ENCODE measurements at places on chromosomes 7 and 10. TPM values are rescaled to one million over a fixed set of nuclear protein-coding genes. Genes with fewer than 3 reads are reported as not detected.

Gene WDFY4
- total RNA-seq, result 8.6 TPM

Gene NODAL
- total RNA-seq, result not detected

Gene DNAJC12
- 5.1 TPM for total RNA-seq

DNA sequence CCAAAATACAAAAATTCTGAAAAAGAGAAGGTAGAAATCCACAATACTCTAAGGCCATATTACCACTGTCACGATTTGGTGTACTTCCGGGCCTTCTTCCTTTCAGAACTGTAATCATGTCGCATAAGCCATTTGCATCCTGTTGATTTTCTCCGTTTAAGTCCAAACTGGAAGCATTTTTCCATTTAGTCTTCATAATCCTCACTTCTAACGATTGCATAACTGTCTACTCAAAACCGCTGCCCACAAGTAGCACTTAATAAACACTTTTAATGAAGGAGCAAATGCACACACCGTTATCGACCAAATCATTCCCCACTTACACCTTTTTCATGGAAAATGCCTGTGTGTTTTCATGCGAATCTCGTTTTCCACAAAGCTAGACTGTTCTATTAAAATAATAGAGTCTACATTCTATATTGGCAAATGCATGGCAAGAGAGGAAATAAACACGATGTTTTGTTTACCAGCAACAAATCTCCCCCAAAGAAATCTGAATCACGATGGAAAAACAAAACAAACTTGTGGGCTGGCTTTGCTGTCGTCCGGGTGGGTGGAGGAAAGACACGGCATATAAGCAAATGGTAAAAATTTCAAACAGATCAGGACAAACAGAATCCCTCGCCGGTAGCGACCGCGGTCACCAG, 1.0 kb downstream of the ATE1 start:
- DNase-seq, result no peak

GRCh38 chr10:13066527-13066926, 33.4 kb upstream of the OPTN start:
- DNase-seq, result no peak

- no peak for DNase-seq
Measured at GRCh38 chr7:117731455-117731854, 141.8 kb downstream of the CTTNBP2 start.

DNA sequence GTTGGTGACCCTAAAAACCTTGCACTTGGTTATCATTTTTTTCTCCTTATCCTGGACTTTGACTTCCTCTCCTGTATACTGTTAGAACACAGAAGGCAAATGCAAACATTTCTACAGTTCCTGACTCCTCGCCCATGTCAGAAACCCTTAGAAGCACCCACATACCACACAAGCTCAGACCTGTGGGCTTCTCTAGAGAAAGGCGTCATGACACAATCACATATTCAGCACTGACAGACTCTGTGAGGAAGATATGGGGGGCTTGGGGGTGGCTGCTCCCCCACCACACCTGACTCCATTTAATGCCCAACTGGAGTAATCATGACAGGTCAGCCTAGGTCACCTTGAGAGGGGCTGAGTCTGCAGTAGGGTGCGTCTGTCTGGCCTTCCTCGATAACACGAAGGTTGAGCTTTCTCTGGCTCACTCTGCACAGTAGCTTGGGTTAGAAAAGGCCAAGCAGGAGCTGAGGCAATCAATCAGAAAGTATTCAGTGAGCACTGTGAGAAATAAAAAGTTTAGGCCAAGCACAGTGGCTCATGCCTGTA, 50.9 kb downstream of the CCDC3 start:
- DNase-seq, result no peak

DNA sequence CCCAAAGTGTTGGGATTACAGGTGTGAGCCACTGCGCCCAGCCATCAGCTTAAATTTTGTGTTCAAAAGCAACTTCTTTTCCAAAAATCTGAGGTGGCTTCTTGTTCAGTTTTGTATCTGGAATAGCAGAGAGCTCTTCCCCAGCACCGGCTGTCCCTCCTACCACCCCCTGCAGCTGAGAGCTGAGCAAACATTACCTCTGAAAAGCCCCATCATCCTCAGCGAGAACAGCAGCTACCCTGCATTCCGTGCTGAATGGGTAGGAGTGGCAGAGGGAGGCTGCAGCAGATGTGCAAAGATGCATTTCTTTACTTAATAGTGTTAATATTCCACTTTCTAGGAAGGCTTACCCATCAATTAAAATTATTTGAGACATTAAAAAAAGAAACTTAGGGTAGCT, 31.8 kb downstream of the CCM2 start:
- DNase-seq, result no peak

DNA sequence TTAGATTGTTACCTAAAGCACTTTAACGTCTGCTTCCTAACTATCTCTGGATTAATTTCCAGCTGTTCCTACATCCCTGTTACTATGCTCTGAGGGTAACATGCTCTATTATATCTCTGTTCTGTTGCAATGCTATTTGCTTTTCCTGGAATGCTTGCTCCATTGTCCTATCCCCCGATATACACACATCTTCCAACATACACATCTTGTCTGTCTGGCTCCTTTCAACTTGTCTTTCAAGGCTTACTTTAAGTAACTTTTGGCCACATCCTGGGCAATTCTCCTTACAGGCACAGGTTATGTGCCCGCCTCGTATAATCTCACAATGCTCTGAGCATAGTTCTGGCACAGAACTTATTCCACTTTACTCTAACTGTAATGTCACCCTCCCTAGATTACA, 96.2 kb downstream of the CDK6 start:
- no peak for DNase-seq

- DNase-seq, result no peak
Measured at GRCh38 chr10:124696446-124697392, 47.5 kb downstream of the FAM53B start.

DNA sequence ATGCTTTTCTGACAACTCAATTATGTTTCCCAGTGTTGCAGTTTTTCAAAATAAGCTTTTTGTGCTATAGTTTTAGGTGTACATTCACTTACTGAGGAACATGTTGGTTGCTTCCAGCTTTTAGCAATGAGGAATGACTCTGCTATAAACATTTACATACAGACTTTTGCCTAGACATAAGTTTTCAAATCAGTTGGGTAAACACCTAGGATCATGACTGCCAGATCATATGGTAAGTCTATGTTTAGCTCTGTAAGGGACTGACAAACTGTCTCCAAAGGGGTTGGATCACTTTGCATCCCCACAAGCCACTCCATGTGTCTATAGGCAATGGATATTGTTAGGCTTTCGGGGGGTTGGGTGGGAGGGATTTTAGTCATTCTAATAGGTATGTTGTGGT, 10.8 kb upstream of the GRID2IP start:
- DNase-seq, result no peak

GRCh38 chr7:24503506-24503905, 69.7 kb upstream of the PALS2 start:
- DNase-seq, result no peak

- no peak for DNase-seq
Measured at GRCh38 chr7:155994279-155994811, 182.1 kb upstream of the SHH start.

- no peak for DNase-seq
Measured at GRCh38 chr7:55515569-55516279, 56.6 kb downstream of the VOPP1 start.

DNA sequence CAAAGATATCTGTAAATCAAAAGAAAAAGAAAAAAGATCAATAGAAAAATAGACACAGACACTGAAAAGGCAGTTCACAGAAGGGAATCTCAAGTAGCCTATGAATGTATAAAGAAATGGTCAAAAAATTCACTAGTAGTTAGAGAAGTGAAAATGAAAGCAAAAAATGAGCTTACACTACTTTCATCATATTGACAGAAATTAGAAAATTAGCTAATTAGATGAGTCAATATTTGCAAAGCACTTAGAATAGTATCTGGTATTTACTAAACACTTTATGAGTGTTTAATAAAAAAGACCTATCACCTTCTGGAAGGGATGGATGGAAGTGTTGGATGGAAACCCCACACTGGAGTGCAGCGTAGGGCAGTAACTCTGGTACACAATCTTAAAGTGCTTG, 1.7 kb upstream of the CFAP58 start:
- no peak for DNase-seq

DNA sequence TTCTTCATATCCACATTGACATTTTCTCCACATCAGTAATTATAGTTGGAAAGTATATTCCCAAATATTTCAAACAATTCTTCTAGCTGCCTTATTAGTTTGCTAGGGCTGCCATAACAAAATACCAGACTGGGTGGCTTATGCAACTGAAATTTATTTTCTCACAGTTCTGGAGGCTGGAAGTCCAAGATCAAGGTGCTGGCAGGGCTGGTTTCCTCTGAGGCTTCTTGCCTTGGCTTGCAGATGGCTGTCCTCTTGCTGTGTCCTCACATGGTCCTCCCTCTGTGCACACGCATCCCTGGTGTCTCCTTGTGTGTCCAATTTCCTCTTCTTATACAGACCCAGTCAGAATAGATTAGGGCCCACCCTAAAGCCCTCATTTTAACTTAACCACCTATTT, 34.5 kb downstream of the DOCK4 start:
- DNase-seq, result no peak

DNA sequence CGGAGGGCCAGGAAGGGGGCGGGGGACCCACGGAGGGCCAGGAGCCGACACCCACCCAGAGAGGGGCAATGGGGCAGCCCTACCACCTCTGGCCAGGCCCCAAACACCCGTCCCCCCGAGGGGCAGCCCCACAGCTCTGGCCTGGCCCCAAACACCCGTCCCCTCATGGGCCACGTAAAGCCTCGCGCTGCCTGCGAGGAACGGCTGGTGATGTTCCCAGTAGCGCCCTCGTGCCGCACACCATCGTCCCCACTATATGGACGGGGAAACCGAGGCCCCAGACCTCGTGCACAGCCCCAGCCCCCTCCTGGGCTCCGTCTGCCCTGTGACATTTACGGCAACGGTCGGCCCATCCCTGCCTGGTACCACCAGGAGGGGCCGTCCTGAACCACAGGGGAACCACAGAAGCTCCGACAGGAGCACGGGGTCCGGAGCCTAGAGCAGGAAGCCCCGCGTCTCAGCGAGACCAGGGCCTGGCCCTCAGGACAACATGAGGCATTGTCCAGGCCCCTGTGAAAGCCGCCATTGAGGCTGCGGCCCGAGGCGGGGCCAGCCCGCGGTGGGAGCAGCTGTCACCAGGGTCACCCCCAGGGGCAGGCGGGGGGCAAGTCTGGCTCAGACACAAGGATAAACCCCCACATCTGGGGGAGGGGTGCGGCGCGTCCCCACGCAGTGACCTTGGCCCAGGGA, 35.6 kb downstream of the GET4 start:
- no peak for DNase-seq

DNA sequence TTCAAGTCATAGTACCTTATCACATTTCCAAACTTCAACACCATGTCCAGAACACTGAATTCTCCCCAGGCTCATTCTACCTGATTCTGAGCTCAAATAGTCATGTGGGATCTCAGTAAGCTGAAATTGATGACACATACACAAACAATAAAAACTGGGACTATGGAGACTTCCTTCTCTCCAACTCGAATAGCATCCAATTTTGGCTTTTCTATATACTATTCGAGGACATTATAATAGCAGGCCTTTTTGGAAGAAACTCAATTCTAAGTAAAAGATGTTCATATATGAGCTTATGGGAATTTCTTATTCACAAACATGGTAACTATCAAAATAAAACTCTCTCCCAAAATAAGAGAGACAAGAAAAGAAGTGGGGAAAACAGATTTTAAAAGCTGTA, 551 bp upstream of the TAS2R40 start:
- DNase-seq, result no peak

DNA sequence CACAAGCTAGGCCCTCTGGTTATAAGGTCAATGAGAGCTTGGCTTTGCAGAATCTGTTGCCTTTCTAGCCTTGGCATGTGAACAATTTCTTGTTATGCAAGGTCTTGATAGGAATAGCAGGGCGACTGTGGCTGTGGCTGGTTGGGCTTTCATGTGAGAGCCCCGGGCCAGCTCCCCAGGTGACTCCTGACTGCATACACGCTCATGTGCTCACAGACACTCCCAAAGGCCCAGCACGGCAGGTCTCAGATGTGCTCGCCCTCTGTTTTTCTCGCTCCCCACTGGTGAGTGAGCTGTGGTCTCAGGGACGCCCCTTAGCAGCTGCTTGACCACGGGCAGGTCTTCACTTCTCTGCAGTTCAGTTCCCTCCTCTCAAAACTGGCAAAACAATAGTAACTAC, 37.1 kb upstream of the ZNF32 start:
- no peak for DNase-seq

Measured in sciatic nerve (tissue), 2 donors.